ENCODE measurements at places on chromosomes 5 and 9. TPM values are rescaled to one million over a fixed set of nuclear protein-coding genes. Genes with fewer than 3 reads are reported as not detected.

The WNK2 gene
- total RNA-seq, result 0.89 TPM

The MAST4 gene
- 22.3 TPM for total RNA-seq

GRCh38 chr9:16421532-16421931 is 448.9 kb downstream of the BNC2 start:
- DNase-seq, result peak; percentile 44
- H3K4me1 ChIP-seq, result peaks cover 25% of the 10 kb centered on the region
- no peak overlapping the region for H3K4me3 ChIP-seq
- peaks cover 10% of the 10 kb centered on the region for H3K27me3 ChIP-seq
- H3K36me3 ChIP-seq, result peaks cover 5% of the 10 kb centered on the region

GRCh38 chr5:148949841-148950470 is 112.9 kb downstream of the SH3TC2 start:
- no peaks in the 10 kb centered on the region for H3K4me1 ChIP-seq
- DNase-seq, result no peak
- H3K36me3 ChIP-seq, result no peaks in the 10 kb centered on the region
- H3K27me3 ChIP-seq, result peaks cover 1% of the 10 kb centered on the region
- H3K27ac ChIP-seq, result no peak overlapping the region
- no peak overlapping the region for H3K4me3 ChIP-seq

DNA sequence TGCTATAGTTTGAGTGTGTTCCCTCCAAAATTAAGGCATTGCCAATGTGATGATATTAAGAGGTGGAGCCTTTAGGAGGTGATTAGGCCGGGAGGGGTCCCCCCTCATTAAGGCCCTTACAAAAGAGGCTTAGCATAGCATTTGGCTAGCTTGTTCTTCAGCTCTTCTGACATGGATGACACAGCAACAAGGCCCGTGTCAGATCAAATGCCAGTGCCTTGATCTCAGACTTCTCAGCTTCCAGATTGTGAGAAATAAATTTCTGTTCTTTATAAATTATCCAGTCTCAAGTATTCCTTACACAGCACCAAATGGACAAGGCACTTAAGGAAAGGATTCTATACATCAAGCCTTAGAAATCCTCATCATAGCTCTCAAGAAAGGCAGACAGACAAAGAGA is 31.8 kb downstream of the SLC38A9 start:
- H3K4me1 ChIP-seq, result no peaks in the 10 kb centered on the region
- no peaks in the 10 kb centered on the region for H3K36me3 ChIP-seq
- H3K27ac ChIP-seq, result no peak overlapping the region
- H3K27me3 ChIP-seq, result no peaks in the 10 kb centered on the region
- no peak overlapping the region for H3K4me3 ChIP-seq

All from astrocyte (in vitro differentiated cells and primary cell).